ENCODE measurements at places on chromosomes 7 and 10. TPM values are rescaled to one million over a fixed set of nuclear protein-coding genes. Genes with fewer than 3 reads are reported as not detected.

CRYGN gene
- total RNA-seq = 0.10 TPM

NRP1 gene
- total RNA-seq = 364 TPM

NPSR1 gene
- total RNA-seq = not detected

CASTOR2 gene
- 11.4 TPM for total RNA-seq

SP4 gene
- 2.6 TPM for total RNA-seq

CYP17A1 gene
- not detected for total RNA-seq

CALU gene
- 337 TPM for total RNA-seq

MKX gene
- not detected for total RNA-seq

CPA5 gene
- total RNA-seq = not detected

AS3MT gene
- not detected for total RNA-seq

WAPL gene
- total RNA-seq = 22.0 TPM

IL2RA gene
- total RNA-seq = not detected

NPY4R2 gene
- total RNA-seq = not detected

SPDYE1 gene
- total RNA-seq = not detected

DRGX gene
- total RNA-seq = not detected

TSPAN13 gene
- total RNA-seq = 7.5 TPM

CPN1 gene
- total RNA-seq = not detected

GNAT3 gene
- not detected for total RNA-seq

CYP3A4 gene
- total RNA-seq = not detected

PDE6C gene
- not detected for total RNA-seq

FBXL13 gene
- total RNA-seq = 4.4 TPM

SAMD9 gene
- 9.7 TPM for total RNA-seq

MYH16 gene
- total RNA-seq = not detected

SLC13A4 gene
- not detected for total RNA-seq

ABCB4 gene
- total RNA-seq = not detected

SUN3 gene
- not detected for total RNA-seq

SVOPL gene
- not detected for total RNA-seq

RBP4 gene
- total RNA-seq = 6.4 TPM

IDI2 gene
- total RNA-seq = not detected

ANKRD61 gene
- total RNA-seq = not detected

WNT8B gene
- not detected for total RNA-seq

UPK3B gene
- not detected for total RNA-seq

LBX1 gene
- total RNA-seq = not detected

MUC12 gene
- total RNA-seq = 0.54 TPM
